ENCODE measurements at places on chromosomes 12 and 14. TPM values are rescaled to one million over a fixed set of nuclear protein-coding genes. Genes with fewer than 3 reads are reported as not detected.

E2F7 gene
- total RNA-seq = 19.9 TPM

SMIM41 gene
- total RNA-seq = not detected

DTX3 gene
- 12.3 TPM for total RNA-seq

TCL1A gene
- 12.2 TPM for total RNA-seq

APPL2 gene
- 55.6 TPM for total RNA-seq

SLC38A1 gene
- total RNA-seq = 75.1 TPM

MFAP5 gene
- 3.9 TPM for total RNA-seq

RTRAF gene
- 199 TPM for total RNA-seq

TOMM20L gene
- total RNA-seq = not detected

HRK gene
- 0.29 TPM for total RNA-seq

- no peak for DNase-seq
These were observed 35.1 kb downstream of the NRDE2 start for GRCh38 chr14:90296641-90297040.

GRCh38 chr14:75366963-75367362 is 60.9 kb upstream of the JDP2 start:
- DNase-seq = no peak

GRCh38 chr14:33682760-33683159 is 268.1 kb downstream of the EGLN3 start:
- DNase-seq = peak; percentile 89

DNA sequence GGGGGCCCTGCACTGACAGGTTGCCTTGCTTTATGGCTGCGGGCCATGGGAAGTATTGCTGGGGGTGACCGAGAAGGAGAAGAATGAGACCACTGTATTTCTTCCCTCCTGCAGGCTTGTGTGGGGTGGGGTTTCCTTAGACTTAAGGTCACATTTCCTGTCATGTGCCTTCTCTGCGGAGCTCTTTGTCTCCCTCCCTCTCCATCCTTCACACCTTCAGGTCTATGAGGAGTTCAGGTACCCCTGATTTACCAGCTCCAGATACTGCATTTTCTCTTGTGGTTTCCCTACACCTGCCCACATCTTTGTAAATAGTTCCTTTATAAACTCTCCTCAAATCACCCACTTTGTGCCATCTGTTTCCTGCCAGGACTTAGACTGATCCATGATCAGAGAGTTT is 3.6 kb downstream of the FNTB start:
- DNase-seq = no peak

DNA sequence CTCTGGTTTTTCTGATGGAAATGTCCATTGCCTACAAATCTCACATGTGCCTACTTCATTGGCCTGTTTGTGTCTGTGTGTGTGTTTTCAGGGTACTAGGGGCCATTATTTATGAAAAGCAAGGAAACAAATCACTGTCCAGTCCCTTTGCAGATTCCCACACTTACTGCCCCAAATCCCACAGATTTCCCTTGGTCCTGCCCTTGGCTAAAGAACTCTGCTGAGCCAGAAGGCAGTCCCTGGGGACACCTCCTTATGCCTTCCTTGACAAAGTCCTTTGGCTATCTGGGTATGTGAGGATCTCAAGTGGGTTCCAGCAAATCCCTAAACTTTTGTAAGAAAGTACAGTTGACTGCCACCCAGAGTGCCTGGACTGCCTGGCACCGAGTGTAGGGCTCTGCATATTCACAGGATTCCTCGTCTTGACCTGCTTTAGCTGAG is 388.1 kb downstream of the BCAT1 start:
- DNase-seq = peak; percentile 17

GRCh38 chr12:116321913-116322312 is 44.4 kb upstream of the MED13L start:
- DNase-seq = no peak

DNA sequence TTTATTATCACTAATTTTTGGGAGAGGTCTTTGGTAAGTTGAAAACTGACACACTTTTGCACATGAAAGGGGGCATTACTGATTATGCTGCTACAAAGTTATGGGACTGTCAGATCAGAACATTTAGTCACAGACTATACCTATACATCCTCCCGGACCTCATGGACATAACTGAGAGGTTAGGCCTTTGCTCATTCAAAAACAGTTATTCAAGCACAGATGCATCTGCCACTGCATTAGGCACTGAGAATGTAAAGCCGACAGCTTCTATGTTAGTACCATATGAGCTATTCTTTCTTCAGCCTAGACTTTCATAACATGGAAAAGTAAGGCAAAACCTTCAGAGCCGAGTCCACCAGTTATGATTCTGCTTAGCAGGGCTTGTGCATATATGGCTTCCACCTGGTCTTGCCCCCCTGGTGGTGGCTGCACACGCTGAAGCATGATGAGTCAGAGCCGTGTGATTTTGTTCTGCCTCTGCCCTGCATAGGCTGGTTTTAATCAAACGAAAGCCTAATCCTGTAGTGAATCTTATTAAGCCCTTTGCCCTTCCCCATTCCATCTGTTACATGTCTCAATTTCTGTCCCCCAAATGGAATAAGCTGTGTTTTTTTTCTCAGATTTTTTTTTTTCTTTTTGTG is 21.8 kb upstream of the RNU6-8 start:
- peak; percentile 86 for DNase-seq

DNA sequence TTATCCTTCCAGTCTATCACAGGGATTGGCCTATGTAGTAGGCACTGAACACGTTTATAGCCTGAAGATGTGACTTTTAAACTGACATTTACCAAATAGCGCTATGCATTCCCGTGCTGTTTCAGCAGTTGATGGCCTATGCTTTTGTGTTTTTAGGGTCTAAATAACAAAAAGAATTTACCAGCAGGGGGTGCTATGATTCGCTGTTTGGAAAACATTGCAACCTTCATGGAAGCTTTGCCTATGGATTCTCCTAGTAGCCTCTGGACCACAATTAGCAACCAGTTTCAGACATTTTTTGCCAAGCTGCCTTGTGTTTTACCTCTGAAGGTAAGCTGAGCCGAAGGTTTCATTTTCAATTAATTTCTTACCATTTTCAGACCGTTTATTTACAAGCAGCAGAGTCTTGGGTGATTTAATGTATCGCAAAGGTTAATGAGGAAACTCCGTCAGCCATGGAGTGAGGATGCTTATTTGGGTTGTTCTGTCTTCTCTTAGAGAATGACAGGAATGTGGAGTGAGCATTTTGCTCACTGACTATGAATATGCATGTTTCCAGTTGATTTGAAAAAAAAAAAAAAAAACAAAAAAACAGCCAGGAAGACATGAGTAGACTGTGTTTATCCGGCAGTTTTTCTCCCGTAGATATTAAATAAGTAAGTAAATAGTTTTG is 133.1 kb downstream of the PRIMA1 start:
- DNase-seq = peak; percentile 52

GRCh38 chr14:36665887-36666415 is 4.3 kb downstream of the PAX9 start:
- no peak for DNase-seq

- DNase-seq = no peak
These were observed 174.0 kb downstream of the EGLN3 start for GRCh38 chr14:33776871-33777270.

- DNase-seq = no peak
These were observed 433.8 kb downstream of the FUT8 start for GRCh38 chr14:65846196-65846868.

- DNase-seq = no peak
These were observed 1.3 kb downstream of the MRPS35 start for GRCh38 chr12:27711967-27712366.

DNA sequence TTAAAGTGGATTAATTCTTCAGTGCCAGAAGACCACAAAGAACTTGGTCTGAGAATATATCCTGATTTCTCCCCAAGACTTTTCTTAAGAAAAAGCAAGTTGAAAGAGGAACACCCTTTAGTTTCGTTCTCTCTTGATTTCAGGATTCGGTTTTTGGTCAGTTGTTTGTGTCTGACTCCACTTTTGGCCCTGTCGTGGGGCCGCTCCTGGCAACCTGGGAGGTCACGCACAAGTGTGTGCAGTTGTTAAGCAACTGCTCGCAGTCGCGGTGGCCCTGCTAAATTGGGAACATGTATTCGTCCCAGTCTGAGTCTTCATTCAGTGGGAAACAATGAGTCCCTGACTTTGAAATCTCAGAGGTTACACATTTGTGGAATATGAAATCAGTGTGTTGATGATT is 68.7 kb downstream of the RGS6 start:
- no peak for DNase-seq

DNA sequence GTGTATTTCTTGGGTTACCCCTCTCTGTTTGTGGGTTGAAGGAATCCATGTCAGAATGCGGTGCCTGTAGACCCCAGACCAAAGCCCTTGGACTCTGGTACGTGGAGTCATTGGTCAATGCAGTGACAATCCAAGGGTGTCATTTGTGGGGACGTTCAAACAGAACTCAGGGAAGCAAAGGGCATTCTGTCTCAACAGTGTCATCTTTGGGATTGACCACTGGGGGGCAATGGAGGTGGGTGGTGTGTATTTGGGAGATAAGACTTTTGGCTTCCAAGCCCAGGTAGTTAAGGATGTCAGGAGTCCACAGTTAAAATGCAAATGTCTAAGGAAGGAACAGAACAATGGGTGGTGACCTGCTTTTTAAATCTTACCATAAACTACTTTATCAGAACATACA is 54.6 kb upstream of the CCDC175 start:
- peak; percentile 39 for DNase-seq

DNA sequence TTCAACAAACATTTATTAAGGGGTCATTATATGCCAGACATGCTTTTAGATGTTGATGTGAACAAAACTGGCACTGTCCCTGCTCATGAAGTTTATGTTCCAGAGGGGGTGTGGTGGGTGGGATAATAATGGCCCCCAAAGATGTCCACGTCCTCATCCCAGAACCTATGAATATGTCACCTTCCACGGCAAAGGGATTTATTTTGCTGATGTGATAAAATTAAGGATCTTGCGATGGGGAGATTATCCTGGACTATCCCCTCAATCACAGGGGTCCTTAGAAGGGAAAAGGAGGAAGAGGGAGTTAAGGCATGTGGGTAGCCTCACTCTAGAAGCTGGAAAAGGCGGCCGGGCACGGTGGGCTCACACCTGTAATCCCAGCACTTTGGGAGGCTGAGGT is 1.7 kb upstream of the SLC48A1 start:
- DNase-seq = no peak

GRCh38 chr12:105504286-105504685 is 173.8 kb downstream of the C12orf75 start:
- no peak for DNase-seq

GRCh38 chr14:69298131-69299071 is 38.4 kb downstream of the GALNT16 start:
- DNase-seq = no peak

- no peak for DNase-seq
These were observed 46.6 kb upstream of the FZD10 start for GRCh38 chr12:130115646-130116045.
